ENCODE measurements at places on chromosomes 4 and X. TPM values are rescaled to one million over a fixed set of nuclear protein-coding genes. Genes with fewer than 3 reads are reported as not detected.

GRCh38 chr4:70943114-70943513 lies 40.9 kb downstream of the MOB1B start:
- no peak for DNase-seq

- no peak for DNase-seq
Measured at GRCh38 chr4:109996526-109996925, 83.8 kb downstream of the EGF start.

DNA sequence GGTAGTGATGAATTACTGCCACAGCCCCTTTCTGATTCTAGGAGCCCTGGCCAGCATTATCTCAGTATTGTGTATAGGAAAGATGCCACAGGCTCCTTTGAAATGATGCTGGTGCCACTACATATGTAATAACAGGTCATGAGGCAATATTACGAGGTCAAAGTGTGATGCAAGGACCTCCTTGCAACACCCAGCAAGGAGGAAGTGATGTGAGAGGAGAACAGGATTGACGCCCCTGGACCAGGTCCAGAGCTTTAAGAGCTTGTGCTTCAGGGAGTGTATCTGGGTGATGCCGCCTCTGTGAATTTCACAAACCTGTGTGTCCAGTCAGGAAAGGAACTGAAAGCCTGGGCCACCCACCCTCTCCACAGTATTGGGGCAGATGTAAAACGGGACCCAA lies 261.8 kb downstream of the MID1IP1 start:
- DNase-seq, result no peak

DNA sequence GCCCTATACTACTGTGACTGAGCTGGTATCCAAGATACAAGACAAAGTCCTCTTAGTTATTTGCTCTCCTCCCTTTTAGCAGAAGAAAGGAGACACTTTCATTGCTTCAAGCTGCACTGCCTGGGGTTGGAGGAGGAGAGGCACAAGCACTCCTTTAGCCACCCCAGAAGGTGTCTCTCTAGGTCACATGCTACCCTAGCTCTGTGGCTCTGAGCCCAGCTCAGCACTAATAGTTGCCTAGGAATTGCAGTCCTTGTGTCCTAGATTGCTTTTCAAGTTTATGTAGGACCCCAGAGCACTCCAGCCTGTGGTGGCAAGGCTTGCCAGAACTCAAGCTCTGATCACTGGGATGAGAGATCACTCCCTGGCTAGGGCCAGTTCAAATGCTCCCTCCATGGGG lies 24.4 kb upstream of the LHFPL1 start:
- no peak for DNase-seq

DNA sequence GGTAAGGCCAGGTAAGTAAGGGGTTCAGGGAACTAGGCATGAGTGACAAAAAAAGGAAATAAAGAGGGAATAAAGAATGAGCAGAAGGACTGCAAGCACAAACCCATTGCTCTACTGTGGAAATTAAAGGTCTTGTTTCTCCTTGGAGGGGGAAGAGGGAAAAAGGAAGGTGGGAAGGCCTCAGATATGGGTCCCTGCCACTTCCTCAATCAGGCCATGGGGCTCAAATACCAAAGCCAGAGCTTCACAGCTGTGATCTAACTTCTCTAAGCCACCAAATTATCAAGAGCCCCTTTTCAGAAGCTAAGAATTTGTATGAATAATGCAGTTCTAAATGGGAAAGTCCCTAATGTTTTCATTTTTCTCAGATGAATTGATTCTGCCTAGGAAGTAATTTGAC lies 4.7 kb downstream of the USP51 start:
- DNase-seq, result no peak

GRCh38 chr4:151952711-151953254 lies 192.0 kb upstream of the GATB start:
- no peak for DNase-seq

Gene RAB9B
- 0.38 TPM for total RNA-seq

Gene NPY1R
- total RNA-seq, result 6.4 TPM
